ENCODE measurements at places on chromosomes 7 and 10. TPM values are rescaled to one million over a fixed set of nuclear protein-coding genes. Genes with fewer than 3 reads are reported as not detected.

DNA sequence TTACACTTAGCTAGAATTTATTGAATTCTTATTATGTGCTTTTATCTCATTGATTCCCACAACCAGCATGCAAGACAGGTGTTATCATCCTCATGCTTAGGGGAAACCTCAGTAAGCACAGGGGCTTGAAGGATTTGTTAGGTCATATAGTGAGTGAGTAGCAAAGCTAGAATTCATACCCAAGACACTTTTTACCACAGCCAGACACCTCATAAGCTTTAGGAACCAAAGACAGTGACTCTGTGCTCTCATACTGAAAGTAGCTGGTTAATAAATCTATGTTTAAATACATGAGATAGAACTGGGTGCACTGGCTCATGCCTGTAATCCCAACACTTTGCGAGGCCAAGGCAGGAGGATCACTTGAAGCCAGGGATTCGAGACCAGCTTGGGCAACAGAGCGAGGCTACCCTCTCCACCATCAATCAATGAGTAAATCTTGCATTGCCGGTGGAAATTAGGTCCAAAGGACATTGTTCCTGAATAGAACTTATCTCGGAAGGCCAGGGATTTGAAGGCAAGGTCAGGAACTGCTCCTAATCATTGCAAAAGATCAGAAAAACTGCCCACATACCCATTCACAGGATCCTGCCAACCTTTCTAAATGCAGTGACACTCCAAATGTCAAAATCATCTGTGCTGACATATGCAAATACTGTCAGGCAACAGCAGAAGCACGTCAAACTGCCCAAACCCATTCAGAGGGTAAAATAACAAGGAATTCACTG, 523.5 kb downstream of the PARD3 start:
- no peak for DNase-seq

DNA sequence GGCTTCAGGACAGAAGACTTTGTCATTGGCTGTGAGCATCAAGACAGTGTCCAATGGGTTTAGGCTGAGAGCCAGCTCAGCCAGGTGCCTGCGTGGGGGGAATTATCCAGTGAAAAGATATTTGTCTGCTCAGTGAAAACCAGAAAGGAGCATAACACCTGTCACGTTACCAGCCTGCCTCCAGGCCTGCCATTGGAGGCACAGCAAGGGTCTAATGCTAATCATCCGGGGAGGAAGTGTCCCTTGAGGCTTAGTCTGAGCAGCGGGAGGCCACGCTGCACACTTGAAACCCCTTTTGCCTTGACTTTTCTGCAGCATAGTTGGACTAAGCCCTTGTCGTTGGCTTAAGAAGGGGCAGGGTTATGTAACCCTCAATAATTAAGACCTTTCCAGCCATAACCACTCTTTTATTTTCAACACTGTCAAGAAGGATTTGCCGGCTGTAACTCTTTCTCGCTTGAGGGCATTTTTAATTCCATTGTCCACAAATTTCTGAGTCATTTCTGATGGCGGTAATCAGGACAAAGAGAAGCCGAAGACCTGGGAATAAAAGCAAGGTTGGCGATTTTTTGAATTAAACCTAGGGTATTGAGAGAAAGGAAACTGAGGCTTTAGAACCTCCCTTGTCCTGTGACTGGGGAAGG, 639.6 kb upstream of the FOXK1 start:
- DNase-seq = no peak

DNA sequence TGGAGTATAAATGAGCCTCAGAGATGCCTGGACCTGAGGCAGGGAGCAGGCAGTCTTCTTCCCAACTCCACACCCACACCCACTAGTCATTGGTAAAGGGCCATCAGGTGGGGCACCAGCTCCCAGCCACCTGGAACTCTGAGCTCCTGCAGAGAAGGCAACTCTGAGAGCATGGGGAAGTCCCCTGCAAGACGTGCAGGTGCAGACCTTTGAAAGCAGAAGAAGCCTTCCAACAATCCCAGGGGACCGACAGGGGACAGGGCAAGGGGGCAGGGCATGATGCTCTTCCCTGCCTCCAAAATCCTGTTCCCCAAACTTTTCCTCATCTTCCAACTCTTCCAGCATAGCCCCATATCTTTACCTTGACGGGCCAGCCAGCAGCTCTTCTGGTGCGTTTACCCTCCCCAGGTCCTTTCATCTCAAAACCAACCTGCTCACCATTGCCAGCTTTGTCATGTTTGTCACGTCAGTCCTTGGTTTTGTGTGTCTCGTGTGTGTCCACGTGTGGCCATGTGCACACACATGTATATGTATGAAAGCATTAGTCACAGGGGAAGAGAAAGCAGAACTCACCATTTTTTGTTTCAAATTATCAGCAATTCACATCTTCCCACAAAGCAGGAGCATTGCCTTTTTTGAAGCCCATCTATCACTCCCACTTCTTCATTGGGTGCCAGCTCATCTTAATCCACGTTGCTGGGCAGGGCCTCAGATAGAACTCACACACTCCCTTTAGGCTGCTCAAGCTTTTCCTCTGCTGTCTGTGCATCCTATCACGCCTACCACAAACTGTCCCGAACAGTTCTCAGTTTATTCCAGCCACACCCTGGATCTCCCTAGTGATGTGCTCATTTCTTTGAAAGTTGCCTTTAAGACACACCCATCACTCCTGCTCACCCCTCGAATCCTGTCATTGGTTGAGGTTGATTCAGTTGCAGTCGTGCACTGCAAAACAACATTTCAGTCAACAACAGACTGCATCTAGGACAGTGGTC, 41.0 kb upstream of the AMPH start:
- DNase-seq = no peak

DNA sequence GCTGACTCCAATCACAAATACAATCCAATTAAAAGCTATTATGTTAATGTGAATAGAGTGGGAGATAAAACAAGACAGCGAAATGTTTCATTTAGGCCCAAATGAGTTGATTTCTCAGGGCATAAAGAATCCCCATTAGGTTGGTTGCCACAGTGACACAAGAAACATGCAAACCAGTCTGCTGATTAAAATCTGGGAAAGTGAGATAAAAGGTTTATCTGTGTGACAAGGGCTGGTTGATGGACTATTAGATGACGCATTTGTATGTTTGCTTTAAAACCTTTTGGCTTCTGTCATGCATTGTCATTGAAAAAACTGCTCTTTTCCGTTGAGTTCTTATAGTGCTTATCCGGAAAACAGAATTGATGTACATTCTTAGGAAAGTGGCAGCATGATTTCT, 658.2 kb downstream of the GATA3 start:
- DNase-seq = no peak

GRCh38 chr7:151470711-151471110, 30.8 kb upstream of the CRYGN start:
- no peak for DNase-seq

Gene ADAM22
- 3.5 TPM for total RNA-seq

Gene NUTM2E
- not detected for total RNA-seq
